ENCODE measurements at places on chromosomes 5 and 9.

DNA sequence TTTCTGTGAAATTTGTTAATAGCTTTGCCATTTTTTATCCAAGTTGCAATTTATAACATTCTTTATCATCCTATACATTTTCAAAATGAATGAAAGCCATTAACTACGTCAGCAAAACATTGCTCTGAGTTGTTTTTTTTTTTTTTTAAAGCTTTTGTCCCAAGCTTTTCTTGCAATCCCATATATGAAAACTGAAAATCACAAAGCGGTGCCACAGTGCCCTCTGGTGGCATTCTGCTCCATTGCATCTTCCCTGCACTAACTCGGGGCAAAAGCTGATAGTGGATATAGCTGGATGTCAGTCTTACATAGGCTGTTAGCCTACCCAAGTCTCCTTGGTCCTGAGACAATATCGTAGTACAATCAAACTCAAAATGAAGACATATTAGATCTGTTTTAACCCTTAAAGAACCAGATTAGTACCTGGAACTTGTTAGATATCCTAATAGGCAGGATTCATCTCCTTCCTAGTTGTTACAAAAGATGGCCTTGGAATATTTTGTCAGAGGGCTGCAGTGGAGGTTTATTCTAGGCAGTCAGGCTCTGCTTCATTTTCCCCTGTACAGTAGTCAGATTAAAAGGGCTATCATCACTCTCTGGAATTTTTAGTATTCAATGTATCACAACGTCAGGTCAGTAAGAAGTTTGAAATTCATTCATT is 669.9 kb downstream of the PTPRD start:
- peak; percentile 13 for DNase-seq

- DNase-seq = no peak
Observed at GRCh38 chr5:153209016-153209415, 281.5 kb upstream of the GRIA1 start.

GRCh38 chr5:73655521-73656160 is 29.6 kb downstream of the ARHGEF28 start:
- no peak for DNase-seq

DNA sequence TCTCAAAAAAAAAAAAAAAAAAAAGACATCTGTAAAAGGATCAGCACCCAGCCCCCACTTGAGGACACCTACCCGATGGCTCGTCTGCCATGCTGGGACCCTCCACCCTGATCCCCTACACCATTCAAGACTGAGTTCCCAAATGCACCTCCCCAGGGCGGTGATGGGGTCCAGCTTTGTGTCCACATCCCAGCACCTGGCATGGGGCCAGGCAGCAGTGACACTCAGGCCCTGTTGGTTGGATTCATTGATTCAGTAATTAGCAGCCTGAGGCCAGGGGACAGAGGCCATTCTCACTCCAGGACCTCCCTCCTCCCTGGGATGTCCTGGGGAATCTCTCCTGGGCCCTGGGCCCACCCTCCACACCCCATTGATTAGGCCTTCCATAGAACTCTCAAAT is 88.8 kb upstream of the RUFY1 start:
- no peak for DNase-seq

DNA sequence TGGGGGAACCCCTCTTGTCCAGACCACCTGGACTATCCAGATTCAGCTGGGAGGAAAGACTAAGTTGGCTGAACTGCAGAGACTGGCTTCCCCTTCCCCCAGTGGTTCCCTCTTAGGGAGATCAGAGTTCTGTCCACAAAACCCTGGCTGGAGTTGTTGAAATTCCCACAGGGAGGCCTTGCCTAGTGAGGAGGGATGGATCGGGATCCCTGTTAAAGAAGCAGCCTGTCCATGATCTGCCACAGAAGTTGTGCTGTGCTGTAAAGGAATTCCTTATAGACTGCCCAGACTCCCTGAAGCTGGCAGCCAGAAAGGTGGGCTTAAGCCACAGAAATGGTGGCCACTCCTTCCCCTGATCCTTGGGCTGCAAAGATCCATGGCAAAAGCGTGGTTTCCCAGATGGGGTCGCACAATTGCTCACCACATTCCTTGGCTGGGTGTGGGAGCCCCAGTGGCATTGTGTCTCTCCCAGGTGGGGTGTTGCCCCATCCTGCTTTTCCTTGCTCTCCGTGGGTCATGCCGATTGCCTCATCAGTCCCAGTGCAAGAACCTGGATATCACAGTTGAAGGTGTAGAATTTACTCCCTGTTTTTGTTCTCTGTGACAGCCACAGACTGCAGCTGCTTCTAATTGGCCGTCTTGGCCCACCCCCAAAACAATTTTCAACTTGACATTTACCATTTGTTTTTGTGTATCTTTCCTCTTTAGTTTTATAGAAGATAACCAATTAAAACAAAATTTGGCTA is 342.4 kb downstream of the FGF10 start:
- peak; percentile 6 for DNase-seq

DNA sequence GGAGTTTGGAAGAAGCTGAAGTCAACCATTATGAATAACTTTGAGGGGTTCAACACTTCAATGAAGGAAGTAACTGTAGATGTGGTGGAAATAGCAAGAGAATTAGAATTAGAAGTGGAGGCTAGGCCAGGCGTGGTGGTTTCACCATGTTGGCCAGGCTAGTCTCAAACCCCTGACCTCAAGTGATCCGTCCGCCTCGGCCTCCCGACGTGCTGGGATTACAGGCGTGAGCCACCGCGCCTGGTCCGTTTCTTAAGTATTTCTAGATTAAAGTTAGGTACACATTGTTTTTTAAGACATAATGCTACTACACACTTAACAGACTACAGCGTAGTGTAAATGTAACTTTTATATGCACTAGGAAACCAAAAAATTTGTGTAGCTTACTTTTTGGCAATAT is 14.1 kb downstream of the FNIP1 start:
- no peak for DNase-seq

GRCh38 chr5:94778732-94779131 is 160.3 kb downstream of the SLF1 start:
- DNase-seq = no peak

DNA sequence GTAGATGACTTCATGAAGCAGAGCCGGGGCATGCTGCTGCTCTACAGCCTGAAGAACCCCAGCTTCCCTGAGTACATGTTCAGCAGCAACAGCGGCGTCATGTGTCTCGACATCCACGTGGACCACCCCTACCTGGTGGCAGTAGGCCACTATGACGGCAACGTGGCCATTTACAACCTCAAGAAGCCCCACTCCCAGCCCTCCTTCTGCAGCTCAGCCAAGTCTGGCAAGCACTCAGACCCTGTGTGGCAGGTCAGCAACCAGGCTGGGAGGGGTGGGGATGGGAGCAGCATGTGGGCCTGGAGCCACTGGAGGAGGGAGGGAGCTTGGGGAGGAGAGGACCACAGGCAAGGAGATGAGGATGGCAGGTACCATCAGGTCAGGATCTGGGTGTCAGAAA is 16.2 kb downstream of the ENHO start:
- DNase-seq = no peak

DNA sequence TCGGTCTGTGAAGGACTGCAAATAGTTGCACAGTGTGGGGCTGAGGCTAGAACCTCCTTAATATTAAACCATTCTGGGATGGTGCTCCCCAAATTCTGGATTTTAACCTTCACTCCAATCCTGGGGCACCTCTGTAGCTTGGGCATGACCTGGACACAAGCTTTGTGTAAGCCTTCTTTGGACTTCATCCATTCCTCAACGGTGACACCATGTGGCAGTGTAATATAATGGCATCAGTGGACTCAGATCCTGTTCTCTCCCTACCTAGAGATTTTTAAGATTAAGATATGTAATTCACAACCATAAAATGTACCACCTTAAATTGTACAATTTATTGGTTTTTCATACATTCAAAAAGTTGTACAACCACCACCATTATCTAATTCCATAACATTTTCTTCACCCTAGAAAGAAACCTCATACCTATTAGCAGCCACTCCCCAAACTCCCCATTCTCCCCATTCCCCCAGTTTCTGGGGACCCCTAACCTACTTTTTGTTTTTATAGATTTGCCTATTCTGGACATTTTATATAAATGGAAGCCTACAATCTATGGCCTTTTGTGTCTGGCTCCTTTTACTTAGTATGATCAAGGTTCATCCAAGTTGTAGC is 4.8 kb upstream of the PLGRKT start:
- DNase-seq = peak; percentile 21

GRCh38 chr9:137244486-137245449 is 3.7 kb downstream of the TUBB4B start:
- no peak for DNase-seq

GRCh38 chr5:54460181-54460919 is 4.9 kb downstream of the HSPB3 start:
- no peak for DNase-seq

- no peak for DNase-seq
Observed at GRCh38 chr9:94140791-94141790, 56.8 kb downstream of the PTPDC1 start.

GRCh38 chr5:91266184-91266705 is 116.9 kb downstream of the ARRDC3 start:
- DNase-seq = no peak

DNA sequence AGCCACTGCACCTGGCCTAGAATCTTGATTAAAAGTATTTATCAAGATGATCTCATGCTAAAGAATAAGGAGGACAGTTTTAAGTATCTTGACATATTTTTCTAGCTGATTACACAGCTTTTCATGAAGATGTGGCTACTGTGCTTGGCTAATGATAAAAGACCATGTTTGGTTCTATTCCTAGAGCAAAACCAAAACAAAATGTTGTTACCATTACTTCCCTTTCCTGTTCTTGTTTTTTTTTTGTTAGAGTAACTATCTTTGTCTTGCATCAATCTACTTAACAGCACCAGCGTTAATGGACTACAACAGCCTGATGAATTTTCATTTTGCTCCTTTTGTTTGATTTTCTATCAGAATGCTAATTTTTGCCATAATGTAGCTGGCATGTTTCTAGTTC is 86.2 kb upstream of the DHFR start:
- DNase-seq = no peak

DNA sequence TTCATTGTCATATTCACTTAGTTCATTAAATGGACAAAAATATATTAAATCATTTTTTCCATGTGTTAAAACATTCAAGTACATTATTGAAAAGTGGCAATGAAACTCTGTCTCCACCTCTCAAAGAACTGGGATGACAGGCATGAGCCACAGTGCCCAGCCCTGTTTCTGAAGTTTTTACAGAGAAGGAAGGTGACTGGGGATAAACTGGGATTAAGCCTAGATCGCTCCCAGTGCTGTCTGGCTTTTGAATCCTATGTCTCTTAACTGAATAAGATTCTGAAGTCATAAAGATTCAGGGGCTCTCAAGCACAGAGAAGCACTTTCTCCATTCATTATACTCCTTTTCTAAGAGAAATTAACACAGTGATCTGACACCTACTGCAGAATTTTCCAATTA is 88.3 kb downstream of the SLC38A9 start:
- DNase-seq = no peak

DNA sequence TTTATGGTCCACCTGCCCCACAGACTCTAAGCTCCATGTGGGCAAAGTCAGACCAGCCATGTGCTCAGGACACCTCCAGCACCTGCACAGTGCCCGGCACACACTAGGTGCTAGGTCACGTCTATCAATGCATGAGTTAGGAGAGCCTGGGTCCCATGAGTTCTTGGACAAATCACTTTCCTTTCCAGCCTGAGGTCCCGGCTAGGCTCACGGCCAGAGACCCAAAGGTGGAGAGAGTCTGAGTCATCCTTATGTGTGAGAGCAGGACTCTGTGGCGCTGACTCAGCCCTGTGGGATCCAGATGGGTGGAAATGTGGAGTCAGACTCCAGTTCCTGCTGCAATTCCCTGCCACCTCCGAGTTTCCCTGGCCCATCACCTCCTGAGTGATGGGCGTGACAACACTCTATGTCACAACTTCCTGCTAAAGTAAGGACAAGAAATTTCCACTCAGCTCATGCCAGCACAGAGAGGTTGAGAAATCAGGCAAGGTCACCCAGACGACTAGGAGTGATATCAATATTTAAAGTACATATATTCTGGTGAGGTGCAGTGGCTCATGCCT is 2.5 kb upstream of the ST6GALNAC4 start:
- no peak for DNase-seq

DNA sequence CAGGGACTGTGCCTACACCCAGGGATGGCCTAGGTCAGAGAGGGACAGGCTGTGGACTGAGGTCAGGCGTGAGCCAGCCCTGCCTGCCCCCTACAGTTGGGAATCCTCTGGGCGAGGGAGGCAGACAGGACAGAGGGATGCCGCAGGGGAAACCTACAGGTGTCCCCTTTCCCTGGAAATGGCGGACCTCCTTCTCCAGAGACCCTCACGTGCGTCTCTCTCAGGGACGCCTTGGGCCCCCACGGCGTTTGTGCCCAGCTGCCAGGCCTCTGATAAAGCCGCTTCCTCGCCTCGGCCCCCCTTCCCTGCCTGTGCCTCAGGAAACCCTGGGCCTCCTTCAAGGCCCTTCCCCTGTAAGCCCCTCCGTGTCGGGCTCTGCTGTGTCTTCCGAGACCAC is 129.3 kb downstream of the RXRA start:
- no peak for DNase-seq

GRCh38 chr9:104808035-104808614 is 44.2 kb downstream of the NIPSNAP3B start:
- no peak for DNase-seq

DNA sequence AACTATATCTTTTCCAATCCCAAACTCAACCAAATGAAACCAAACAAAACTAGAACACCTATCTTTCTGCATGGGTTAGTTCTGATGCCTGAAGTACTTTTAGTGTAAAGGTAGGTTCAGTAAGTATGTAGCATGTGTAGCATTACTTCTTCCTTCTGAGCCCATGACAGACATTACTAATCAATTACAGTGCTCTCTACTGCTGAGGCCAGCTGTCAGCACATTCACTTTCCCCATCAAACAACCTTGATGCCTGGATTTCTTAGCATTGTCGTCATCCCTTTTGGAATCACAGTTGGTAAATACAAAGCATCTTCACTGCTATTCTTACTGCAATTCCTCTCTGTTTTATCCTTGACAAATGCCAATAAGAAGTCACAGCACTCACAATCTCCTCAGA is 103.2 kb downstream of the PTTG1 start:
- DNase-seq = no peak

DNA sequence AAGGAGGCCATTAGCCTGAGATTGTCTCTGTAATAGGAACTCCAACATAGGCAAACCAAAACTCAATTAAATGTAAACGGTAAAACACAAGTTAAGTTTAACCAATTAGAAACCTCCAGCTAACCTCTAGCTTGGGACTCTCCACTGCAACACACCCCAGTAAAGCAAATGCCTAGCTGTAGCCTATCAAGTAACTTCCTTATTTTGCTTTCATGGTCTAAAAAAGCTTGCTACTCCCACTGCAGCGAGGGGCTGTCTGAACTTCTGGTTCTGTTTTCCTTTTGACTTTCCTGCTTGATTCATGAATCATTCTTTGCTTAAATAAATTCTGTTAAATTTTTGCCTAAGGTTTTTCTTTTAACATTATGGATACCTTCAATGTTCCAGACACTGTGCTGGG is 24.4 kb upstream of the C5orf46 start:
- no peak for DNase-seq

GRCh38 chr5:77292026-77292757 is 81.7 kb downstream of the PDE8B start:
- DNase-seq = no peak

DNA sequence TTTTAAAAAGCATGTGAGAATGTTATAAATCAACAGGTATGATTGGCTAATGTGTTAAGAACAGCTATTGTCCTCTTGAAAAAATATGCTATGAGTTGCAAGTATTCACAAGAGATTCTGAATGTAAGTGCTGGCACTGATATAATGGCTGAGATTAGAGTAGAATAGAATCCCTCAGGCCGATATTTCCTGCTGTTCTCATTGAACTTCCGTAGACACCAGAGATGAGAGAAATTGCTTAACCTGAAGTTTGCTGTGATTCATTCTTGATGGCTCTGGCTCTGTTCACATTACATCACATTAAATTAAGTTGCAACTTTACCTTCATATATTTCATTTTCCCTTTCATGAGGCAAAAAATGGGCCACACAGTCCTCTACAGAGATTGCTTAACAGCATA is 114.5 kb downstream of the BAAT start:
- DNase-seq = no peak
